ENCODE measurements at places on chromosomes 4 and X.

GRCh38 chr4:109410776-109411175 lies 22.8 kb upstream of the SEC24B start:
- H3K27me3 ChIP-seq: peaks cover 9% of the 10 kb centered on the region
- H3K27ac ChIP-seq: no peak overlapping the region

GRCh38 chrX:53287493-53288138 lies 6.2 kb upstream of the IQSEC2 start:
- H3K36me3 ChIP-seq: no peaks in the 10 kb centered on the region
- H3K27ac ChIP-seq: peak overlapping the region; percentile 72
- DNase-seq: no peak
- no peaks in the 10 kb centered on the region for H3K27me3 ChIP-seq
- peaks cover 17% of the 10 kb centered on the region for H3K4me1 ChIP-seq
- peak overlapping the region; percentile 57 for H3K4me3 ChIP-seq

DNA sequence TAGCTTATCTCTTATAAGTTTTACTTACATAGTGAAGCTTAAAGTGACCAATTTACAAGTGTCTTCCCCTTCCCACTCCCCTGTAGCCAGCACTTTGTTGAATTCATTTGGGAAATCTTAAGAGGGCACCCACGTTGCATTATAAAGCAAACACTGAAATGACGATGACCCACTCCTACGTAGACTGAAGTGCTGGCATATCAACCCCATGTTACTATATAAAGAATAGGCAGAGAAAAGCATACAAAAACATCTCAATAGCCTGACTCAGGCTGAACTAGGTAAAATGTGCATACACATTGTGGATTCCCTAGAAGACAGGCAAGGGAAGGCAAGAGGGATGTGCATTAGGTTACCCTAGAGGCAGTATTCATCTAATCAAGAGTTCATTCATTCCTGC lies 313.4 kb downstream of the TENM3 start:
- H3K4me1 ChIP-seq: no peaks in the 10 kb centered on the region
- no peak overlapping the region for H3K27ac ChIP-seq
- H3K36me3 ChIP-seq: no peaks in the 10 kb centered on the region

DNA sequence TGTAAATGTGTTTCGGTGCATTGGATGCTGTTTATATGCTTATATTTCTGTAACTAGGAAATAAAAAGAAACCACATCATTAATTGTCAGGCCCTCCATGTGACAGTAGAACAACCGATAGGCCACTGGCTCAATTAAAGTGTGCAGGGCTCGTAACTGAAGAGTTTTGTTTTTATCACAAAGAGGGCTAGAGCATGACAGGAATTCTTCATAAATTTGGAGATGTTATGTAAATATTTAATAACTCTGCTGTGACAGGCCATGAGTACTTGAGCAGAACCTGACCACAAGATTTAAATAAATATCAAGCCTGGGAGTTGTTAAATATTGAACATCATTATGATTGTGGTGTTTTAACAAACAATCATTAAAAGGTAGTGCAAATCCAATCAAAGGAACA lies 55.9 kb downstream of the MID1 start:
- no peak overlapping the region for H3K27ac ChIP-seq
- H3K4me1 ChIP-seq: no peaks in the 10 kb centered on the region
- no peaks in the 10 kb centered on the region for H3K36me3 ChIP-seq
- DNase-seq: no peak
- no peaks in the 10 kb centered on the region for H3K27me3 ChIP-seq
- no peak overlapping the region for H3K4me3 ChIP-seq

DNA sequence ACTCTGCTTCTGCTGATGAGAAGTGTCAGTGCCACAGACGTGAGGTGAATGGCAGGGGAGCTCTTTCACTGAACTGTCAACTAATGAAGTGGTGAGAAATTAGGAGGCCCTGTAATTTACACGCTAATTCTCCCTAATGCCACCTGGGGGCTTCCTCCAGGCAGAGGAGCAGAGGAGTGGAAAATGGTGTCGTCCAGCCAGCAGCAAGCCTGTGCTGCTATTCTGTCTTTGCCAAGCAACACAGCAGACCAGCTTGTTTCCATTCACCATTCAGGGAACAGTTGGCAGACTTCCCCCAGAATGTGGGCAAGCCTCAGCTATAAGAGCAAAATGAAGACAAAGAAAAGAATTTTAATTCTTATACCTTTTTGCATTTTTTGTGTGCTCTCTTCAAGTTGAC lies 245.2 kb upstream of the TET2 start:
- H3K27ac ChIP-seq: no peak overlapping the region
- H3K36me3 ChIP-seq: no peaks in the 10 kb centered on the region
- H3K27me3 ChIP-seq: peaks cover 3% of the 10 kb centered on the region
- H3K4me1 ChIP-seq: no peaks in the 10 kb centered on the region

DNA sequence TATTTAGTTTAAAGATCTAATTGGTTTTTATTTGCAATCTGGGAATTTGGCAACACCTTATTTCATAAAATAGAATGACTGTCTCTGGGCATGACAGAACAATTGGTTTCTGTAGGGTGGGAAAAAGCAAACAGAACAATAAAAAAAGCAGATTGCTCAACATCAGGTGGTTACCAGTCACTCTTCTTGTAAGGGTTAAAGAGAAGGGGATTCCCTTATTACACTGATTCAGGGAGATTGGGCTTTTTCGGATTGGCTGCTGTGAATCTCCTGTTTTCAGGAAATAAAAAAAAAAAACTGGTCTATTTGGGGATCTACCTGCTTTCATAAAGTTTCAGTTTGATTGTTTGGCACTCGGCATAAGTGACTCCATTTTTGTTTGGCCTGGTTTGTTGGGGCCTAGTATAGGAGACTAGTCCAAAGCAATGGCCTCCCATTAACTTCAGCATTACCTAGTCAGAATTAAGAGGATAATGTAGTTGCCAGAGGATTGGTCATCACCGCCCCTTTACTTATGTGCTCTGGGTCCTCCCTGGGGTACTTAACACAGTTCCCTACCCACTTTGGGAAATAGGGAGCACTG lies 380.5 kb downstream of the IDS start:
- H3K4me3 ChIP-seq: no peak overlapping the region
- H3K27ac ChIP-seq: no peak overlapping the region
- no peaks in the 10 kb centered on the region for H3K4me1 ChIP-seq
- no peak for DNase-seq
- no peaks in the 10 kb centered on the region for H3K27me3 ChIP-seq

- no peak overlapping the region for H3K4me3 ChIP-seq
- no peak for DNase-seq
- peaks cover 9% of the 10 kb centered on the region for H3K27me3 ChIP-seq
- H3K4me1 ChIP-seq: peaks cover 2% of the 10 kb centered on the region
- no peaks in the 10 kb centered on the region for H3K36me3 ChIP-seq
Observed at GRCh38 chr4:6763330-6763851, 19.1 kb upstream of the KIAA0232 start.

GRCh38 chr4:3257556-3258482 lies 8.9 kb downstream of the MSANTD1 start:
- no peak overlapping the region for H3K27ac ChIP-seq
- H3K27me3 ChIP-seq: no peaks in the 10 kb centered on the region
- H3K4me1 ChIP-seq: no peaks in the 10 kb centered on the region
- H3K4me3 ChIP-seq: no peak overlapping the region
- DNase-seq: no peak

DNA sequence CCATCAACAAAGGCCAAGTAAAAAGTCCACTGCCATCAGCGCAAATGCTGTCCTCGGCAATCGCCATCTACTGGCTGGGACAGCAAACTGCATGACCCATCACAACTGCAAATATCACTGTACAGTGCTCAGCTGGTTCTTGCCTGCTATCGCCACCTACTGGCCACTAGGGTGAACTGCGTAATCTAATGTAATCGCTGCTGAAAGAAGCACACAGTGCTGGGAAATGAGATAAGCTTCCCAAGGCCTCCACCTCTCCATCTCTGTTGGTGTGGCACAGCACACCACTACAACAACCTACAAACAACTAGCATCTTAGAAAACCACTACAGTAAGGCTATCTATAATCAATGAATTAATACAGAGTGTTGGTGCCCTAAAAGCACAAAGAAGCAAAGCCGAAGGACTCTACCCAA lies 298.3 kb downstream of the TEX13A start:
- H3K27me3 ChIP-seq: no peaks in the 10 kb centered on the region
- H3K4me1 ChIP-seq: no peaks in the 10 kb centered on the region
- DNase-seq: peak; percentile 42
- no peak overlapping the region for H3K27ac ChIP-seq
- H3K4me3 ChIP-seq: no peak overlapping the region

- no peaks in the 10 kb centered on the region for H3K36me3 ChIP-seq
- DNase-seq: no peak
- H3K27me3 ChIP-seq: no peaks in the 10 kb centered on the region
- H3K27ac ChIP-seq: no peak overlapping the region
- no peaks in the 10 kb centered on the region for H3K4me1 ChIP-seq
- no peak overlapping the region for H3K4me3 ChIP-seq
Observed at GRCh38 chr4:151472711-151473110, 63.7 kb downstream of the FHIP1A start.

- peaks cover 15% of the 10 kb centered on the region for H3K4me1 ChIP-seq
- peak overlapping the region; percentile 68 for H3K4me3 ChIP-seq
- no peak for DNase-seq
- peaks cover 53% of the 10 kb centered on the region for H3K27me3 ChIP-seq
Observed at GRCh38 chr4:119629142-119629471, 503 bp upstream of the PDE5A start.

GRCh38 chrX:22686138-22686541 lies 313.6 kb upstream of the DDX53 start:
- no peaks in the 10 kb centered on the region for H3K4me1 ChIP-seq
- H3K4me3 ChIP-seq: no peak overlapping the region
